AG10803 (cell line): ENCODE measurements at places on chromosomes 6 and 20.

- peak; percentile 83 for DNase-seq
These were observed 668.2 kb upstream of the GJE1 start for GRCh38 chr6:141464490-141464889.

- no peak for DNase-seq
These were observed 305.5 kb downstream of the SLC35F1 start for GRCh38 chr6:118212451-118213173.

DNA sequence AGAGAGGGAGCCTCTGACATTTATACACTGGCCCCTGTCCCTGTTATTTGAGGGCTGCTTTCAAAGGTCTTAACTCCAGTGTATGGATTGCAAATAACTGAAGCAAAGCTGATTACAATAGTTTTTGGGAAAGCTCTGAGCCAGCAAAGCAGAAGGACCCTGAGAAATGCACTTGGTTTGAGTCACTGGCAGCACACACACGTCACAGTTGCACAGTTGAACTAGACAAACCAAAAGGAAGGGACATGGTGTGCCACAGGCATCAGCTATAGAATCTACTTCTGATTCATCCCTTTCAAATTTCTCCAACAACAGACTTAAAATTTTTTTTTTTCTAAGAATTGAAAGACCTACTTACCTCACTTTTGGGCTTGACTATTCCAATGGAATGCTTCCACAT lies 56.4 kb downstream of the SNRNP48 start:
- DNase-seq: peak; percentile 43

GRCh38 chr20:57256205-57256604 lies 10.2 kb downstream of the BMP7 start:
- no peak for DNase-seq

GRCh38 chr6:110731196-110731595 lies 84.1 kb downstream of the CDK19 start:
- no peak for DNase-seq

DNA sequence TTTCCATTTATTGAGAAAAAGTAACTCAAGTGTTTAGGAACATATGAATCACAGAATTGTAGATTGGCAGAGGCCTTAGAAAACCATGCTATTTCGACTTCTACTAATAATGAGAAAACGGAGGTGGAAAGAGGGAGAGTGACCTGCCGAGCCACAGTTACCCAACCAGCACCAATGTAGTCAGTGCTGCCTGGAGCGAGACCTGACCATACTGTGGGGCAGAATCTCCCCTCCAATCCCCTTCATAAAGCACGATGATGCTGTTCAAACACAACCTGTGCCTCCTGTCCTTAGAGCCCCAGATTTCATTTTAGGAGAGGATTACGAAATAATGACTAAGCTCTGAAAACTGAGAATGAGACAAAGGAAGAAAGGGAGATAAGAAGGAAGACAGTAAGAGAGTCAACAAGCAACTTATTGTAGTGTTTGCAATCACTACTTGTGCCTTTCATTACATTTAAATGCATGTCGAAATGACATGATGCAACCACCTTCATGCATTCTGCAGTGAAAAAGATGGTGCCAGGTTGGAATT lies 70.6 kb downstream of the ATXN1 start:
- DNase-seq: peak; percentile 43
